ENCODE measurements at places on chromosomes 2 and 18.

DNA sequence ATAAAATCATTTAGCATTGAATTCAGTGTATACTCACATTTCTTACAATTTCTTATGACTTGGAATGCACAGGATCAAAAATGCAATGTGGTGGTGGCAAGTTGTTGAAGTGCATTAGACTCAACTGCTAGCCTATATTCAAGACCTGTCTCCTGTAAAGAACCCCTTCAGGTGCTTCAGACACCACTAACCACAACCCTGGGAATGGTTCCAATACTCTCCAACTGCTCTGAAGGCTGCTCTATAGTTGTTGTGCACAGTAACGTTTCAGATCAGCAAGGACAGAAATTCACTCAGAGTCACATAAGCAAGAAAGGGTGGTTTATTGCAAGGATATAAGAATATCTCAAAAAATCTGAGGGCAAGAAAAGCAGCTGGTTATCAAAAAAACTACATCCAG lies 6.5 kb downstream of the GKN1 start:
- DNase-seq, result no peak

GRCh38 chr2:50751311-50752031 lies 280.5 kb downstream of the NRXN1 start:
- no peak for DNase-seq

DNA sequence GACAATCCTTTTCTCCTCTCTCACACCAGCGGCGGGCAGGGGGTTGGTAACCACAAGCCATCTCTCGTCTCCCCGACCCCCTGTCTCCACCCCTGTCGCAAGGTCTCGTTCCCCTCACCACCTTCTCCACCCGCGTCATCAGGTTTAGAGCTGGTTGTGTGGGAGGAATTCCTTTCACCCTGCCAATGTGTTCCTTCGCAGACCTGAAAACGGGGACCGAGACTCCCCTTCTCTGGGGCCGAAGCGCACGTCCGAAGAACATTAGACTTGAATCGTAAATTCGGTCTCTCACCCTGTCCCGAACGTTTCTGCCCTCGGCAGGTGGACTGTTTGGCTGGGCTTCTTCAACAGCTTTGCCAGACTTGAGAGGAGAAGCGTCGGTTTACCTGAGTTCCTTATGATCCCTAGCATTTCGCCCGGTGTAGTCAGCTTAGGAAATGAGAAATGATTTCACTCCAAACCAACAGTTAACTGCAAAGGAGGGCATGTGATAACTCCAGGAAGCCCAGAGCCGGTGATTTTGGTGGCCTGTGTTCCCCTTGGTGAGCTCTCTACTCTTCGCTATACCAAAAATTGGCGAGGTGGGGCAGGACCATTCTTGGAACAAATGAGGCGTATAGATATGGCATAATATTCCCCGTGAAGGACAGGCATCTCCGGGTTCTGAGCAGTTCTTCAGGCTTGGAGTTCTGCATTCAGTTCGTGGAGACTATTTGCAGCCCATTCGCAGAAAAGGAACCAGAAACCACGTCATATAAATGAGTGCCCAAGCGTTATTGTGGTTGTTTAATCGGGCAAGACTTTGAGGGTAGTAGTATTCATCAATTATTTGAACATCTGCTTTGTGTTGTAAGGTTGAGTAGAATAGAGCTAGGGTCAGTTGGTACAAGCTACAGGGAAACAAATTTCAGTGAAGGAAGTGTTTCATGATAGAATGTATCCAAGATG lies 694 bp downstream of the CFAP36 start:
- no peak for DNase-seq

- no peak for DNase-seq
Observed at GRCh38 chr2:46499392-46499785, 20.0 kb downstream of the TMEM247 start.

DNA sequence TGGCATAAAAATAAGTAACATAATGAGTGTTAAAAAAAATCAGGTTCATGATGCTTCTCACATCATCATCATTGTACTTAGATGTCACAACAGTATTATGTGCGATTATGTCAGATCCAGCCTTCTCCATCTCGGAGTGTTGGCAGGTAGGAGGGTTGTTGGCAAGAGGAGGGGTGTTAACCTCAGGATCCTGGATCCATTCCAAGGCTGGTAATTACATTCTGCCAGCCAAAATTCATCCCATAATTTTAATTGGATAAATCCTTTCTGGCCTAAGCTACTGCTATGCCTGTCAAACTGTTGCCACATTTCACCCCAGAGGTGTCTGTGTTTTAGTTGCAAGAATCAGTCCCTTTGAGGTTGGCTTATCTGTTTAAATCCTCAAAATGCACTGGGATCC lies 891 bp upstream of the FTCDNL1 start:
- DNase-seq, result no peak

Measured in BJ (cell line).